ENCODE measurements at places on chromosomes 4 and X.

GRCh38 chrX:152904151-152905080 lies 6.5 kb downstream of the ZNF185 start:
- peak; percentile 55 for DNase-seq

DNA sequence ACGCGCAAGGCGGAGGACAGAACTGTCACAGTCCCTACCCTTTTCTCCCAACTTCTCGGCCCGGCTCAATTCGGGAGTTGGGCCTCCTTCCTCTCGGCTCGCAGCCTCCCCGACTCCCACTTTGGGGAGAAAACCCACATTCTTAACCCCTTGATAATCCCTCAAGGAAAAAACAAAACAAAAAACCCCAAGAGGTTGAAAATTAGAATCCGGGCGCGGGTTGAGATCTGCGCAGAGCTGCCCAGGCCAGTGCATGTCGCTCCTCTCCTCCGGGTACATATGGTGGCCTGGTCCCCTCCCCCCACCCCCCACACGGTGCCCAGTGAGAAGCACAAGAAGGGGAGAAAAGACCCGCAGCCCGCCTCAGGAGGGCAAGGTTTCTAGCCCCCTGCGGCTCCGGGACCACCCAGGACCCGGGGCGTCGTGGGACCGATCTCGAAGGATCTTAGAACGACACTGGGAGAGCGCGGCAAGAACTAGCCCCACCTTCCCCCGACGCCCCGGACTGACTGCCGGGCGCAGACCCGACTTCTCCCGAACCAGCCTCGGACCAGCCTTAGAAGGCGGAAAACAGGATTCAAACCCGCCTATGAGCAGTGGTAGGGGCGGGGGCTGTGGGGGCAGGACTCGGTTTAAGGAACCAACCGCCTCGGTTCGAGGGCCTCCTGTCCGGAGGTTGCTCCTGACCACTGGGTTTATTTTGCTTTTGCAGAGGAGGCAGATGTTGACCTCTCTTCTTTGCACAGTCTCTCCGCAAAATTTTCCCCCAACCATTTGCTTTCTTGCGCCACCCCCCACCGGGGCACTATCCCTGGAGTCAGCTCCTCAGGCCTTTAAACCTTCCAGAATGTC lies 2.5 kb upstream of the PDGFRA start:
- no peak for DNase-seq

- peak; percentile 68 for DNase-seq
Measured at GRCh38 chr4:107736924-107737448, 17.0 kb upstream of the PAPSS1 start.

- DNase-seq, result no peak
Measured at GRCh38 chr4:10694828-10695209, 10.3 kb upstream of the CLNK start.

- no peak for DNase-seq
Measured at GRCh38 chr4:101366331-101366730, 19.0 kb upstream of the PPP3CA start.

GRCh38 chrX:53362449-53362848 lies 60.0 kb downstream of the SMC1A start:
- no peak for DNase-seq

DNA sequence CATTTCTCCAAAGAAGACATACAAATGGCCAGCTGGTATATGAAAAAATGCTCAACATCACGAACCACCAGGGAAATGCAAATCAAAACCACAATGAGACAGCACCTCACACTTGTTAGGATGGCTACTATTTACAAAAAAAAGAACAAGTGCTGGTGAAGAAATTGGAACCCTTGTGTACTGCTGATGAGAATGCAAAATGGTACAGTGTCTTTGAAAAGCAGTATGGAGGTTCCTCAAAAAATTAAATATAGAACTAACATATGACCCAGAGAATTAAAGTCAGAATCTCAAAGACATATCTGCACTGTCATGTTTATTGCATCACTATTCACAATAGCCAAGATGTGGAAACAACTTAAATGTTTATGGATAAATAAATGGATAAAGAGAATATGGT lies 20.9 kb downstream of the PAGE4 start:
- DNase-seq, result no peak

DNA sequence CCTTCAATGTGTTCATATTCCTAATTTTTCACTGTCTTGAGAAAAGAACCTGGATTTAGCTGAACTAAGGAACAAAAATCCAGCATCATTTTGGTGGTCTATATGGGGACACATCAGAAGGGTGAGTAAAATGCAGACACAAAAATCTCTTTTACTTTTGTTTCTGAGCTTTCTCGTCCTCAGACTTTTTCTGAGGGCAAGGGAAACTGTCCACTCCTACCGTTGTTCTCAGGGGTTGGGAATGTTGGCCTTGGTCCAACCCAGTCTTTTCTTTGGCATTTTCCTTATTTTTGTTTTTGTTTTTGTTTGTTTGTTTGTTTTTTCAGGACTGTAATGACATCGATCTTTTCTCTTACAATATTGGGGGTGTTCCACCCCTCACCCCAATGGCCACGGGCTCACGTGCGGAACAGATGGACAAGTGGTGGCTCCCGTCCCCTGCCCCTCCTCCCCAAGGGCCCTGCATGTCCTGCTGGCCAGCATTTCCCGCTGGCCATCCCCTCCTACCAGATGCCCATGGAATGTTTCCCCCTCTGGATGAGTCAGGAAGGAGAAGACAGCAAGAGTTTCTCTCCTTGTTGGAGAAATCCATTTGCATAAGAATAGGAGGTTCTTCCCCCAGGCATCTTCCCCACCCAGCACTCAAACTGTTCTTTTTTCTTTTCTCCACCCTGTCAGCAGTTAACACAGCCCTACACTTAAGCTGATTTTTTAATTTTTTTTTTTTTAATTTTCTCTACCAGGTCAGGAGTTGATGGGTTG lies 305.4 kb upstream of the NDST4 start:
- DNase-seq, result no peak

DNA sequence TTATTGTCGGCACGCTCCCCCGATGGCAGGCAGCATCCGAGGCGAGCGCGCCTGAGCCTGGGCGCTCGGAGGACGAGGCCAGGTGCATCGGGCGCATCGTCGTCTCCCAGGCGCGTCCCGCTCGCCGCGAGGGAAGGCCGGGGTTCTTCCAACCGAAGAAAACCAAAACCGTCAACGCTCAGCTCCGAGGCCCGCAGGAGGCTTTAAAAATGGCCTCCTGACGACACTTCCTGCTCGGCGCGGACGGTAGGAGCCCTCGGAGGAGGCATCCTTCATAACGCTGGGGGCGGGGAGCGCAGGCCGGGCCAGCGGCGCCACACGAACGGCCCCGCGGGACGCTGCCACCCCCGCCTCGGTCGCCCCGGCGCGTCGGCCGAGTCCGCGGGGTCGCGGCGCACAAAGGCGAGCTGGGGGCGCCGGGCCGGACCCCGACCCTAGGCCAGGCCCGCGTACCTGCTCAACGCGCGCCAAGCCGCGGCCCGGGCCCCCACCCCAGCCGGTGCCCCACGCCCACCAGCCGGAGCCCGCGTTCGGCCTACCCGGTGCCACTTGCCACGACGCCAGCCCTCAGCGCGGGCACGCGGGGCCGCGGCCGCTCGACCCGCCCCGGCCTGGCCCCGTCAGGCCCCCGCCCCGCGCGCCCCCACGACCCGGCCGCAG lies 501 bp downstream of the ZNF518B start:
- peak; percentile 34 for DNase-seq

DNA sequence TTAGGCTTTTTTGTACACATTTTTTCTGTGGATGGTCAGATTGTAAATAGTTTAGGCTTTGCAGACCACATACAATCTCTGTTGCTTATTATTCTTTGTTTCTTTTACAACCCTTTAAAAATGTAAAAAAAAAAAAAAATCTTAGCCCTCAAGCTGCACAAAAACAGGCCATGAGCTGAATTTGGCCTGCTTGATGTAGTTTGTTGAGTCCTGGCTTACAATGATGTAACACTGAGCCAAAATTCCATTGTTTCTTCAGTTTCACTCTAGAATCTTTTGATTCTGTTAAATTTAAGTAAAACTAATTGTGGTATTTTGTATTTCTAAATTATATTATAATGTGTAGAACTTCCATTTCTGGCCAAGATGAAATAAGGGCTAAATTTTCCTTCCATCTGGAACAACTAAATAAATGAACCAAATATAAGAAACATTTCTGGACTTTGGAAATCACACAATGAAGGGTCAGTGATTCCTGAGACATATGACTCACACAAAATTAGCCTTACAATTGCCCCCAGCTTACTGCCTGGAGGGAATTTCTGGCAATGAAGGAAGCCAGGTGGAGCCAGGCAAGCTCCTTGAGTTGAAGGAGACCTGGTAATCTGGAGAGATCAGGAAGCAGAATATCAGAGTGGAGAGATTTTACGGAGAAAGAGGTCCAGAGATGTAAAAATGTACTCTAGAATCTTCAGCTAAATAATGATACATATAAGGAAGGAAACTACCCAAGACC lies 29.8 kb downstream of the IQCM start:
- no peak for DNase-seq

DNA sequence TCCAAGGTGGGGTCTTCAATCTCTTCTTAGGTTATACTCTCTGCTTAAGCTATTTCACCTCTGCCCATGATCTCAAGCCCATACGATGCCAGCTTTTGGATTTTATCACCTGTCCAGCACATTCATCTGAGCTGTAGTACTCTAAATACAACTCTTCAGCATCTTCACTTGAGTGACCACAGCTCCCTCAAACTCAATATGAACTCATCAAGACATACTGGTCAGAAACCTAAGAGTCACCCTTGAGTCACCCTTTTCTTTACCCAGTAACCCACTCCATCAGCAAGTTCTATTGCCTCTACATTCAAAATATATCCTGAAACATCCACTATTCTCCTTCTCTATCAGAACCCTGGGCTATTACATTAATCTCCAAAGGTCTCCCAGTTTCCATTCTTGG lies 69.4 kb downstream of the DCHS2 start:
- DNase-seq, result no peak

DNA sequence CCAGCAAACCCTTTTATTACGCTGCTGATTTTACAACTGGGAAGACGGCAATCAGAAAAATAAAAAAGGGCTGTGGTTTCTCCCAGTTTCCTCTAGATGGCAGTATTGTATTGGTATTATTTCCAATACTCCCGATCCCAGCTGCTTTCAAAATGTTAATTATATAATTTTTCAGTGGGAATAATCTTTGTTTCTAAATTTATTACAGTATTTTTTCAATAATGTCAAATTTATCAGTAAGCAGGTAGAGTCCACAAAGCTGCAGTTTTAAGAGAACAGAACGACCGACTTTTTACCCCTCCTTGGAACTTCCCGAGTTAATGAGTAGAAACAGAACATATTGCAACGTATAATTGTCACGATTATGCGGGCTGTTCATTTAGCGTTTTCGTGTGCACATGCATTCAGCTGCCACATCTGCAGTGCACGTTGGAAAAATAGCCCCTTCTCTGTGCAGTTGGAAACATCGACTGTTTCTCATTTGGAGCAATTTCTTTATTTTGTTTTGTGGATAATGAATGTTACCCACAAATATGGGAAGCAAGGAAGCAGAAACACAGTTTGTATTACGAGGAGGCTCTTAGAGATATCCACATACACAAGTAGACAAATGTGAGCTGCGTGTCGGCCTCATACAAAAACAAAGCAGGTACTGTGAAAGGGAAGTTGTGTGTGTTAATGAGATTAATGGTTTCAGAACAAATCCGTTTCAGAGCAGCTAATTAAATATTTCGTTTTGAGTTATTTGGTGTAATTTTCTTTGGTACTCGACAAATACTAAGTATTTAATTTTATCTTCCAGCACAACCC lies 188.0 kb downstream of the STIM2 start:
- no peak for DNase-seq

GRCh38 chr4:159272273-159273140 lies 169.6 kb downstream of the RAPGEF2 start:
- no peak for DNase-seq

Measured in neural crest cell (in vitro differentiated cells).